ENCODE measurements at places on chromosomes 12 and 14. TPM values are rescaled to one million over a fixed set of nuclear protein-coding genes. Genes with fewer than 3 reads are reported as not detected.

MIP gene
- polyA plus RNA-seq = not detected

USP15 gene
- polyA plus RNA-seq = 40.2 TPM

AGAP2 gene
- polyA plus RNA-seq = 8.6 TPM

LRRC10 gene
- polyA plus RNA-seq = not detected

INSM2 gene
- not detected for polyA plus RNA-seq

GRCh38 chr12:4743046-4743445 is 22.8 kb downstream of the GALNT8 start:
- no peak for DNase-seq

DNA sequence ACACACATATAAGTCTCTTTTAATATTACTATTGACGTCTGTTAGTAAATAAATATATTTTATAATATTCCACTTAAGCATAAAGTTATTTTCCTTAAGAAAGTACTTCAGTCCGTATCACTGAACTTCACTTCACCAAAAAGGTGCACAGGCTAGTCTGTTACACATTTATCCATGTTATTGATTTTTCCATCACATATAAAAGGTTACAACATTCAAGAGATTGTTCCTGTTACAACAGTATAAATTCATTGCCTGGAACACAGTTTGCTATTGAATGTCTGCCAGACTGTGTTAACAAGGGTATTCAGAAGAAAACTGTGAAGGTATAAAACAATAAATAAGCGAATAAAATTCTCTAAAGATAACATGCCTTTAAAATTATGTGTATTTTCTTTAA is 175.9 kb downstream of the NTS start:
- DNase-seq = no peak

- no peak for DNase-seq
Measured at GRCh38 chr14:38145142-38145541, 62.6 kb upstream of the SSTR1 start.

DNA sequence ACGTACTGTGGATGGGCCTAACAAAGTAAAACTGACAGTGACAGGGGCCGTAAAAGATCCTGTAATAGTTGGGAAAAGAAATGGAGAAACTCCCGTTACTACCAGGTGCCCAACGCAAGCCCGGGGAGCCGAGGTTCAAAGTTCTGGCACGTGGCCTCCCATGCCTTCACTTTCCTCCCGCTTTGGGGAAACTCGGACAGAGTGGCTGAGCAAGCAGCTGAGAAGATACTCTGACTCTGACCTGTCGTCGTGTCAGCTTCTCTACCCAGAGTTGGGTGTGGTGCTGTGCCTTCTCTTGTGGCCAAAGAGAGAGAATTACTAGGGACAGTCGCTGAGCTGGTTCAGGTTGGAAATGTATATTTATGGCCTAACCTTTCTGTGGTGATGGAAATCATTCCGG is 1.7 kb downstream of the B4GALNT3 start:
- no peak for DNase-seq

DNA sequence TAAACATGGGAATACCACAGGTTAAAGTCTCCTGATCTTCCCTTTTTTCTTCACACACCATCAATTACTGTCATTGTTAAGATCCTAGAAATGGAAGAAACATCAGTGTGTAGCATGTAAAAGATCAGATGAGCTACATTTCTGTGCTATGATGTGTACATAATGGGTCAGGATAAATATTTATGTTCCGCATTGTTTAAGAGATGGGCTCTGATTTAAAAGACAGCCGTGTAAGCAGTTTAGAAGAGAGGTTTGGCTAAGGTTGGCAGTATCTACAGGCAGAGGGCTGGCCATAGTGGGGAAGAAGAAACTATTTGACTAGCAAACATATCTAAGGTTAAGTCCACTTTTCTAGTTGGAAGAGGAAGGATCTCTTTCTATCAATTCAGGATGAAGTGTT is 49.4 kb downstream of the LRRC9 start:
- DNase-seq = no peak

DNA sequence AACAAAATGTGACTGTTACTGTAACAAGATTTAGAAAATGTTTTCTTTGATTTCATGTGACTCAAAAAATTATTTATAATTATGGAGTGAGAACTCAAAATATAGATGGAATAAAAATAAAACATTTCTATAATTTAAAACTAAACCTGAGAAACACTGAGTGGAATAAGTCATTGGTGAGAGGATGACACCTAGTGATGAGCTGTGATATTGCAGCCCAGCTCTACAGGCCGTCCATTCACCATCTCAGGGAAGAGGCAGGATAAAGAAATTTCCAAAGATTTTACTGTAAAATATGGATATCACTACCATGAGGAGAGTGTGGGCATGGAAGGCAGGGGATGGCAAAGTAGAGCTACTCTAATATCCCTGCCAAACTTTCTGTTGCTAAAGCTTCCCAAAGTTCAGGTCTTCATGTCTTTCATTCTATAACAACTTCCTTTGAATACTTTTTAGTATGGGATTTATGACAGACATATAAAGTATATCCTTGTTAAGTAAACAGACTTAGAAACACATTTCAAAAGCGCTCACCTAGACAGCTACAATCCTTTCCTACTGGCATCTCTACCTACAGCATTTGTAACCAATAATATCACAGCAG is 308.0 kb downstream of the ITPR2 start:
- DNase-seq = no peak

DNA sequence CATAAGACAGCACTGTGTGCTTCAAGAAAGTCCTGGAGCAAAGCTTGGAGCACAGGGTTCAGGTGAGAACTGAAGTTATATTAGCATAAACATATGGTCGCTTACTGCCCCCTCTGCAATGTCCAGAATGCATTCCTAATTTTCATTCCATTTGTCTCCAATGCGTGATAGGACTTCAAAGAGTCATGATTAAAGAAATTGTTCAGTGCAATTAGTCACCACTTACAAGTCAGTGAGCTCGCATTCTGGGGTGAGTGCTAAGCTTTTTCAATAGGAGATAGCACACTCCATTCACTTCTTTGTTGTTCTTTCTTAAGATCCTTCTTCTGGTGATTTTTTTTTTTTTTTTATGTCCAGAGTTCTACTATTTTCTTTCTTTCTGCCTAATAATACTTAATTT is 398.4 kb downstream of the SYT1 start:
- DNase-seq = no peak

- no peak for DNase-seq
Measured at GRCh38 chr14:68309616-68310015, 483.3 kb downstream of the ZFP36L1 start.

GRCh38 chr12:55072083-55072482 is 52.3 kb downstream of the NEUROD4 start:
- DNase-seq = no peak

DNA sequence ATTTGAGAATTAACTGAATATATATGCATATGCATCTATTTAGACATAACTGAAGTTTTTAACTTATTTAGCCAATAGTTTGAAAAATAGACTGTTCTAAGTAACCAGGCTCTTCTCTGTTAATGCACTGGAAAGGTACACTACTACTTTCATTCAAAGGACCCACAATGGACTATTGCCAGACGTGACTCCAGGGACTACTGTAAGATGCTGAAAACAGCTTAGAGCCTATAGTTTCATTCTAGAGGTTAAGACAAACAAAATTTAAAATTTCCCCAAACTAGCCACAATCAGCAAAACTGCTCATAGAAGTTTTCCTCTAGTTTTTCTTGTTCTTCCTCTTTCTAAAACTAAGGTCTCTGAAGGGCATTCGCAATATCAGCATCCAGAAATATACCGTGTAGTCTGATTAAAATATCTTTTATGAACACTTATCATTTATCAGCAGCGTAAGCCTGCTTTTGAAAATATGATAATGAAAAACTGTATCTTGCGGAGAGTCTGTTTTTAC is 10.4 kb downstream of the APPL2 start:
- no peak for DNase-seq

Measured in hindlimb muscle (tissue), 1 donor.